ENCODE measurements at places on chromosomes 7 and 10.

GRCh38 chr10:74081192-74081803 is 69.3 kb downstream of the AP3M1 start:
- DNase-seq: no peak

DNA sequence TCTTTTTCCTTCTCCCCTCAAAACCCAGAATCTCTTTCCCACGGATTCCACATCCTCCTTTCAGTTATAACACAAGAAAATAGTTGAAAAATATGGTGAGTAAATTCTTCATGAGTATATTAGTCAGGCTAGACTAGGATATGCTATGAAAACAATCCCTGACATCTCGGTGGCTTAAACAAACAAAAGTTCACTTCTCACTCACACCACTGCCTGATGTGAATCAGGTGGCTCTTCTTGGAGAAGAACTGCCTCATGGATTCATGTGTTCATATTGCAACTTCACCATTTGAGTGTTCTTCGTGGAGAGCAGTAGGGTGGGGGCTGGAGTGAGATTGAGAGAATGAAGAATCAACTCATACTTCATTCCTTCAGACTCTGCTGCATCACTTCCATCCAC is 204.1 kb downstream of the PHF14 start:
- no peak for DNase-seq

DNA sequence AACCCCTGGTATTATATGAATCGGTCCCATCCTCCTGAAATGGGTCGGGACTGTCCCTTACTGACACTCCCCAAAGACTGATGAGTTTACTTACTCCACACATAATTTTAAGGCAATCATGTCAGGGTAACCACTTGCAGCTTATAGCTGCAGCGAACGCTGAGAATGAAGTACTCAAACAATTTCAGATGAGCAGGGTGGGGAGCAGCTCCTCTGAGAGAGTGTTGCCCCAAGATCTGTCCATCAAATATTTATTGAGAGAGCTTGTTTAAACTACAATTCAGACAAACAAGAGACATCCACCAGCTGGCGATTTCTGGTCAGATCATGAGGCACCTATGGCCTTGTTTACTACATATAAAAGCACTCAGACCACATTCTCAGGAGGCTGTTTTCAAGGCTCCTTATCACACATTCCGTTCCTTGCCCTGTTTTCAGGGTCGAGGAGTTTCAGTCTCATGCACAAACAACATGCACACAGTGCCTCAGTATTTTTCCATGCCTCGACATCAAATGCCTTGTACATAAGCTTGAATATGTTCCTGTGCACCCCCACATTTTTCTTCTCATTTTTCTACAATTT is 80.1 kb downstream of the THSD7A start:
- DNase-seq: no peak

- no peak for DNase-seq
Observed at GRCh38 chr7:134766779-134767519, 12.5 kb upstream of the CALD1 start.

- no peak for DNase-seq
Observed at GRCh38 chr7:26439521-26440232, 148.0 kb downstream of the SNX10 start.
